Calu3 (cell line): ENCODE measurements at places on chromosomes 1 and 21. TPM values are rescaled to one million over a fixed set of nuclear protein-coding genes. Genes with fewer than 3 reads are reported as not detected.

DNA sequence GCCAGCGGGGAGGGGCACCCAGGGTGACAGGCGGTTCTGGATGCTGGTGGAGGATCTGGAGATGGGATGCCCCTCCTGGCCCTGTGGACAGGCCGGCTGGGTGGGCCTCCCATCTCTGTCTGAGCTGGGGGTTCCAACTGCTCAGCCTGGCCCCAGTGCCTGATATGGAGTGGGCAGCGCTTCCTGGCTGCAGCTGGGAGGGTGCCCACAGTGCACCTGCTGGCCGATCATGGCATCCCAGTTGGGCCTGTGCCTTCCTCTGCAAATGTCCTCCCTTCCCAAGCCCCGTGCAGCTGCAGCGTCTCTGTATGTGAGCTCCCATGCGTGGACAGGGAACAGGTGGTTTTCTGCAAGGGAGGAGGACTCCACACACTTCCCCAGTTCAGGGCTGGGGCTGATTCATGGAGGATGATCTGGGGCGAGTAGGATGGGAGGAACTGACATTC is 2.1 kb downstream of the PFKL start:
- H3K4me3 ChIP-seq, result peak overlapping the region; percentile 19
- H3K4me1 ChIP-seq, result peaks cover 18% of the 10 kb centered on the region
- no peak overlapping the region for H3K27ac ChIP-seq
- DNase-seq, result no peak
- H3K27me3 ChIP-seq, result no peaks in the 10 kb centered on the region

DNA sequence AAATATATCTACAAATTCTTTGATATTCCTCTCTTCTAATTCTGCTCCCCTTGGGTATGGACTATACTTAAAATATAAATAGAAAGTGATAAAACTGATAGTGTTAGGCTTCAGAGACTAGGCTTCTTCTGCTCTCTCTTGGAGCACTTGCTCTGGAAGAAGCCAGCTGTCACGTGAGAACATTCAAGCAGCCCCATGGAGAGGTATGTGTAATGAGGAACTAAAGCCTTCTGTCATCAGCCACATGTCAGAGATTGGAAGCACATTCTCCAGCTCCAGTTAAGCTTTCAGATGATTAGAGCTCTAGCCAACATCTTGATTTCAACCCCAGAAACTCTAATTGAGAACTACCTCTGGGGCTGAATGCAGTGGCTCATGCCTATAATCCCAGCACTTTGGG is 34.3 kb downstream of the XKR8 start:
- no peaks in the 10 kb centered on the region for H3K27me3 ChIP-seq
- H3K4me1 ChIP-seq, result no peaks in the 10 kb centered on the region
- no peak for DNase-seq
- H3K4me3 ChIP-seq, result no peak overlapping the region

DNA sequence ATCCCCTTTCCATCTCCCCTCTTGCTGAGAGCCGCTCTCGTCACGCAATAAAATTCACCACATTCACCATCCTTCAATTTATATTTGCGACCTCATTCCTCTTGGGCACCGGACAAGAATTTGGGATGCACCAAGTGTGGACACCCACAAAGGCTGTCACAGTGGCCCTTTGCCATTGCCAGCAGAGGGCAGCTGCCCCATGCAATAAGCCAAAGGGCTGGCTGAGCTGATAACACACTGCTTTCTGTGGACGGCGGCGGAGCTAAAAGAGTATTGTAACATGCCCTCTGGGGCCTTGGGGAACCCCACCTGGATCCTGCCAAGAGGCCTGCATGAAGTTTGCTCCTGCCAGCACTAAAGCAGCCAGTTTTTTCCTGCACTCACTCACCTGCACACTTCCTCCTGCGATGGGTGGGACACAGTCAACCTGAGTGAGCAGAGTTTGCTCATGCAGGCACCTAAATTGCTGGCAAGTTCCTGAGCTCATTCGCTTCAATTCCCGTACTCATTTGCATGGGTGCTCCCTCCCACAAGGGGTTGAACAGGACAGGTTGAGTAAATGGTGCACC is 792.3 kb upstream of the ADAMTS5 start:
- H3K4me1 ChIP-seq, result peaks cover 26% of the 10 kb centered on the region
- H3K36me3 ChIP-seq, result no peaks in the 10 kb centered on the region
- no peaks in the 10 kb centered on the region for H3K27me3 ChIP-seq
- no peak overlapping the region for H3K4me3 ChIP-seq
- peak; percentile 43 for DNase-seq

- H3K36me3 ChIP-seq, result peaks cover 20% of the 10 kb centered on the region
- peak overlapping the region; percentile 56 for H3K27ac ChIP-seq
Observed at GRCh38 chr1:52142220-52143183, 613 bp downstream of the ZFYVE9 start.

GRCh38 chr1:155884982-155885381 is 25.6 kb downstream of the SYT11 start:
- peaks cover 4% of the 10 kb centered on the region for H3K4me1 ChIP-seq
- H3K27me3 ChIP-seq, result peaks cover 43% of the 10 kb centered on the region
- no peak for DNase-seq
- no peak overlapping the region for H3K27ac ChIP-seq

DNA sequence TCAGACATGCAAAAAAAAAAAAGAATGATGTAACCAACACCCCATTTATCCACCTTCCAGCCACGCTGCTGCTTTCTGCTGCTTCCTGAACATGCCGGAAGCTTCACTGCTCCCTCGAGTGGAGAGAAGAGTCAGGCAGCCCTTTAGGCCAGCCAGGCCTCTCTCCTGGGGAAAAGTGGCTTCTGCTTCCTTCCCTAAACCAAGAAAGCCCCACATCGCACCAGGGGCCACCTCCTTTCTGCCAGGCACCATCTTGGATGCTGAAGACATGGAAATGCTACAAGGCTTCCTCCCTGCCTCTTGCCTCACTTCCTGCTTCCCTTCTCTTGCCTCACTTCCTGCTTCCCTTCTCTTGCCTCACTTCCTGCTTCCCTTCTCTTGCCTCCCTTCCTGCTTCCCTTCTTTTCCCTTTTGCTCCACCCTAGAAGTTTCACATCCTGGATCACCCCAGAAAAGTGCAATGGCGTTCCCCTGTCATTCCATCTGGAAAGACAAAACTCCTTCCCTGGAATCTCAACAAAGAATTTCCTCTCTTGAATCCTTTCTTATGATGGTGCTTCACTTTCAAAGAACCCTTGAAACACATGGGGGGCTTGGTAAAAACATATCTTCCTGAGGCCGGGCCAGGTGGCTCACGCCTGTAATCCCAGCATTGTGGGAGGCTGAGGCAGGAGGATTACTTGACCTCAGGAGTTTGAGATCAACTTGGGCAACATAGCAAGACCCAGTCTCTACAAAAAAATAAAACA is 18.7 kb downstream of the TNFRSF8 start:
- H3K27me3 ChIP-seq, result peaks cover 55% of the 10 kb centered on the region
- H3K27ac ChIP-seq, result no peak overlapping the region
- DNase-seq, result no peak
- no peaks in the 10 kb centered on the region for H3K36me3 ChIP-seq
- H3K4me3 ChIP-seq, result no peak overlapping the region

The AJAP1 gene
- total RNA-seq, result not detected in 2 replicates

GRCh38 chr1:182329471-182329870 is 62.1 kb downstream of the GLUL start:
- H3K4me1 ChIP-seq, result no peaks in the 10 kb centered on the region
- H3K4me3 ChIP-seq, result no peak overlapping the region
- H3K27ac ChIP-seq, result no peak overlapping the region
- DNase-seq, result no peak
- peaks cover 4% of the 10 kb centered on the region for H3K27me3 ChIP-seq
- no peaks in the 10 kb centered on the region for H3K36me3 ChIP-seq

- DNase-seq, result no peak
- no peaks in the 10 kb centered on the region for H3K36me3 ChIP-seq
- no peak overlapping the region for H3K27ac ChIP-seq
- H3K4me1 ChIP-seq, result no peaks in the 10 kb centered on the region
Observed at GRCh38 chr1:42731585-42731984, 8.5 kb downstream of the CLDN19 start.

The SCAF4 gene
- total RNA-seq, result 30.8 and 31.2 TPM in 2 replicates

GRCh38 chr1:110460253-110461220 is 9.6 kb downstream of the PROK1 start:
- H3K36me3 ChIP-seq, result no peaks in the 10 kb centered on the region
- H3K27me3 ChIP-seq, result peaks cover 23% of the 10 kb centered on the region
- peak; percentile 77 for DNase-seq
- H3K4me1 ChIP-seq, result peaks cover 24% of the 10 kb centered on the region
- H3K27ac ChIP-seq, result no peak overlapping the region

DNA sequence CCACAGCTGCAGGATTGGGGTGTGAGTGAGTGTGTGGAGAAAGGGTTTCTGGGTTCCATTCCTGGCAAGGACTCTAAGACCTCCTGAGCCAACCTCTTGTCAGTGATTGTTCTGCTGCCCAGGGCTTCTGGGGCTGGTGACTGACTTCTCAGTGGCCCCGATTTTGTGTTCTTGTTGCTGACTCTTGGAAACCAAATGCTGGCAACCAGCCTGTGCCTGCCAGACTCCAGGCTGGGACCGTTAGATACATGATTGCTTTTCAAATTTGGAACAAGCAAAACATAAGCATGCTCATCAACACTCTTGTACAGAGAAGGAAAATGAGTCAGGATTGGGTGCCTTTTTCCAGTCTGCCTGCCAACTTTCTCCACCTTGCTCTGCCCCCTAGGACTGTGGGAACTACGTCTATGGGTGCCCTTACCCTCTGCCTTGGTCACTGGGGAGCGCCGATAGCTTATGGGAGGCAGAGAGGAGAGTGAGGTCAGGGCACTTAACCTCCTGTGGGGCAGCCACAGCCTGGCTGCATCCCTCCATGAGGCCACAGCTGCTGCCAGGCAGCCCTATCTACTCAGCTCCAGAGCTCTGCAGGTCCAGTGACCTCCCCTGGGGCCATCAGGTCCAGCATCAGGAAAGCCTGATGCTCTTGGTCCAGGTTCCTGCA is 39.3 kb upstream of the EPS8L3 start:
- H3K4me3 ChIP-seq, result no peak overlapping the region
- no peak overlapping the region for H3K27ac ChIP-seq
- DNase-seq, result no peak
- peaks cover 4% of the 10 kb centered on the region for H3K4me1 ChIP-seq
- no peaks in the 10 kb centered on the region for H3K36me3 ChIP-seq

GRCh38 chr1:163307479-163308171 is 14.1 kb upstream of the NUF2 start:
- no peaks in the 10 kb centered on the region for H3K4me1 ChIP-seq
- H3K36me3 ChIP-seq, result no peaks in the 10 kb centered on the region
- no peaks in the 10 kb centered on the region for H3K27me3 ChIP-seq
- H3K27ac ChIP-seq, result no peak overlapping the region
- no peak for DNase-seq

DNA sequence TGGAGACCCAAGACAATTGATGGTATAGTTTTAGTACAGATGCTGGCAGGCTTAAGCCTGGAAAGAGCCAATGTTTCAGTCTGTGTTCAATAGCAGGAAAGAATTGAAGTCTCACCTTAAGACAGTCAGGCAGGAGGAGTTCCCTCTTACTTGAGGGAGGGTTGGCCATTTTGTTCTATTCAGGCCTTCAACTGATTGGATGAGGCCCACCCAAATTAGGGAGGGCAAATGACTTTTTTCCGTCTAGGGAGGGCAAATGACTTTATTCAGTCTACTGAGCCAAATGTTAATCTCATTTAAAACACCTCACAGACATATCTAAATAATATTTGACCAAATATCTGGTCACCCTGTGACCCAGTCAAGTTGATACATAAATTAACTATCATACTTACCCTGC is 31.4 kb upstream of the ELAVL4 start:
- H3K27me3 ChIP-seq, result no peaks in the 10 kb centered on the region
- no peaks in the 10 kb centered on the region for H3K4me1 ChIP-seq
- DNase-seq, result no peak
- no peak overlapping the region for H3K27ac ChIP-seq

DNA sequence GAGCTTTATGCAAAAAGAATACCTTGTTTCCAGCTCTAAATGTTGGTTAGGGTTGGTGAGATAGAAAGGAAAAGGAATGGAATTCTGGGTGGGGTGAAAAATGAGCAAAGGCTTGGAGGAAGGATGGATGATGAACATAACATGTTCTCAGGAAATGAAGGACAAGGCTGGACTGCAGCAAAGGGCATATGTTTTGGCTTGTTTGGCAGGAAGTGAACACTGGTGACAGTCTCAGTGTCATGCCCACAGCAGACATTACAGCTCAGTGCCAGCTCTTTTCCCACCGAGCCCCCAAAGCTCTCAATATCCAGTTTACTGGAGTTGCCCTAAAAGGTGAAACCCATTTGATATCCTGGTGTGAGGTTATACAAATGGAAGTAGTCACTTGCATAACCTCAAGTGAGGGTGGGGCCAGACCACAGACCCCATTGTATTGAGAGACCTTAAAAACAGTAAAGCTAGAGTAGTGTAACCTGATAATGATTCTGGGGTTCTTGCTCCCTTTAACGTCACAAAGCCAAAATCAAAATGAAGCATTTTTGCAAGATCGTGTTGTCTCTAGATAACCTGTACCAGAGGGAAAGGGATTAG is 270.6 kb downstream of the NFIA start:
- H3K27me3 ChIP-seq, result no peaks in the 10 kb centered on the region
- H3K36me3 ChIP-seq, result no peaks in the 10 kb centered on the region
- H3K4me3 ChIP-seq, result no peak overlapping the region
- DNase-seq, result no peak
- H3K27ac ChIP-seq, result no peak overlapping the region

- peaks cover 34% of the 10 kb centered on the region for H3K36me3 ChIP-seq
- H3K27me3 ChIP-seq, result no peaks in the 10 kb centered on the region
- DNase-seq, result peak; percentile 83
- H3K4me3 ChIP-seq, result peak overlapping the region; percentile 80
Observed at GRCh38 chr1:41919764-41920397, 1.2 kb upstream of the HIVEP3 start.

DNA sequence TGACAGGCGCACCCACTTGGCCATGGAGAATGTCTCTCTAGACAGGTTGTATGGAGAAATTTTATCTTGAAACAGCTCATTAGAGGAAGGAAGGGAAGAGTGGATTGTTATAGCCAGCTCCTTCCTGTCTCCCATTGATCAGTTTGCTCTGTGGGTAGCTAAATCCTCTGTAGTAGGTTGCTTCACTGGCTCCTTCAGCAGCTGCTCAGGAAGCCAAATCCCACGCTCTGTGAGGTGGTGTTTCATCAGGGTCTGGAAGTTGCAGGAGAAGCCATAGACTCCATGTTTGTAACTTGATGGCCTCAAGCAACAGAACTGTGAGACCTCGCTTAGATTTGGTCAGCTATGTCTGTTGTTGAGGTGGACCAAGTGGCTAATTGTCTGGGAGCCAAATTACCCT is 6.8 kb upstream of the NFYC start:
- no peaks in the 10 kb centered on the region for H3K4me1 ChIP-seq
- no peaks in the 10 kb centered on the region for H3K27me3 ChIP-seq
- H3K4me3 ChIP-seq, result no peak overlapping the region
- no peak overlapping the region for H3K27ac ChIP-seq
- peaks cover 5% of the 10 kb centered on the region for H3K36me3 ChIP-seq
- no peak for DNase-seq

- H3K27ac ChIP-seq, result no peak overlapping the region
- DNase-seq, result no peak
- H3K27me3 ChIP-seq, result peaks cover 53% of the 10 kb centered on the region
- H3K4me1 ChIP-seq, result no peaks in the 10 kb centered on the region
Observed at GRCh38 chr1:7589774-7590425, 181.2 kb upstream of the VAMP3 start.

The TGFB2 gene
- 32.2 and 37.6 TPM in 2 replicates for total RNA-seq

GRCh38 chr1:105874621-105875020 is 1181.9 kb upstream of the PRMT6 start:
- no peaks in the 10 kb centered on the region for H3K36me3 ChIP-seq
- no peaks in the 10 kb centered on the region for H3K27me3 ChIP-seq
- H3K4me1 ChIP-seq, result no peaks in the 10 kb centered on the region
- no peak overlapping the region for H3K27ac ChIP-seq
- DNase-seq, result no peak

The DNAJC28 gene
- total RNA-seq, result 1.2 and 2.0 TPM in 2 replicates

GRCh38 chr1:48674641-48675040 is 102.0 kb downstream of the BEND5 start:
- peaks cover 23% of the 10 kb centered on the region for H3K4me1 ChIP-seq
- H3K27ac ChIP-seq, result no peak overlapping the region
- H3K4me3 ChIP-seq, result no peak overlapping the region
- peaks cover 17% of the 10 kb centered on the region for H3K27me3 ChIP-seq
- no peaks in the 10 kb centered on the region for H3K36me3 ChIP-seq
- DNase-seq, result peak; percentile 27
